ENCODE measurements at places on chromosomes 1 and 21.

DNA sequence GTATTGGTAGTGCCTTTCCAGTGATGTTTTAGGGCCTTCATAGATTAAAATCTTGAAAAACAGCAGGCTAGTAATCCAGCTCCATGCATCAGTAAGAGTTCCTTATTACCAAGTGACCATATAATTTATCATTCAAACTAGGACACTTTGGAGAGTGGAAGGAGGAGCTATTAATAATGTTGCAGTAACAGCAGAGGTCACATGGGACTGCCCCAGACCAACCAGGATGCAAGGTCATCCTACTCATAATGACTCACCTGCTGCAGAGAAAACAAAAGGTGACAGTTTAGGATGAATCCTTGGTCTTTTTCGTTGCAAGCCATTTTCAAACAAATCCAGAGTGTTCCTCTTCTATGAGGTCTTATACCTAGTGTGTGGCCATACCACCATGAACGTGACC is 187.4 kb downstream of the NUF2 start:
- no peak for DNase-seq

- no peak for DNase-seq
Measured at GRCh38 chr1:86765073-86765472, 60.7 kb downstream of the SH3GLB1 start.

GRCh38 chr1:116578581-116578980 is 7.8 kb upstream of the CD58 start:
- DNase-seq, result no peak

- DNase-seq, result no peak
Measured at GRCh38 chr1:104163912-104164476, 414.3 kb downstream of the AMY1C start.

- no peak for DNase-seq
Measured at GRCh38 chr1:19079541-19080472, 123.3 kb upstream of the IFFO2 start.

DNA sequence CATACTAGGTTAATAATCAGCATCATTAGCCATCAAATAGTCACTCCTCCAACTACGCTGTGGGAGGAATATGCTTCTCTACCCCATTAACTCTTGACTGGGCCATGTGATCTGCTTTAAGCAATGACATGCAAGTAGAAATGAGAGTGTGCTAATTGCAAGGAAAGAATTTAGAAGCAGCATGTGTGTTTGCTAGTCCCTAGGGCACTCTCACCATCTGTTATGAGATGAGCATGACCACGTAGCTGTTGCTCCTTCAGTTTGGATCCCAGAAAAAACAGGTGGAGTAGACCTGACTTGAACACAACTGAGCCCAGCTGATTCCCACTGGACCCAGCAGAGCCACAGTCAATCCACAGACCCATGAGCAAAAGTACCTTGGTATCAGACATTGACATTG is 19.7 kb upstream of the RGS7 start:
- no peak for DNase-seq

DNA sequence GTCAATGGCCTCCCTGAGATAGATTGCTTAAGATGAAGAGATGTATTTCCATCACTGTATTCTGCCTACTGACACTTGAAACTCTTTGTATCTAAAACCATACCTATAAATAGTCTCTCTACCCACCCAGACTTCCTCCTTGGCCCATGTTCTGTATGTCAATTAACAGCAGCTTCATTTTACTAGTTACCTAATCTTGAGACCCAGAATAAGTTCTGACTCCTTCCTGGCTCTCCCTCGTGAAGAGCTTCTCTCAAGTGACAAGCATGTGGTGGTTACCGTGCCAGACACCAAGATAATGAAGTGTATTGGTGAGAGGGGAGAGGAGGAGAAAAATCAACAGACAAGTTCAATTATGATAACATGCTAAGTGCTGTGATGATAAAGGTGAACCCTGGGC is 128.8 kb upstream of the RAVER2 start:
- no peak for DNase-seq

DNA sequence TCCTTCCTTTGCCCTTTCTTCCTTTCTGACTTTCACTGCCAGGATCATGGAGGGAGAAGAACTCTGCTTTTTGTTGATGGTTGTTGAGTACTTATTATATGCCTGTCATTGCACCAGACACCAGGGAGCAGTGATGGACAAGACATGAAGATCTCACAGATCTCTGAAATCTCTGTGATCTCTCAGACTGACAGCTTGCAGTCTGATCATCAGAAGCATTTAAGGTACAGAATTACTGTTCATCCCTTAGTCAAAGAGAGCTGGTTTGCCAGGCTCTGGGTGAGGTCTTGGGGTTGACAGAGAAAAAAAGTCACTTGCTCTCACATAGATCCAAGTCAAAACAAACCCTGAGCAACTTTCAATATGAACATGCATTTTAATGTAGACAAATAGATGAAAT is 299.5 kb upstream of the FMN2 start:
- DNase-seq, result no peak

DNA sequence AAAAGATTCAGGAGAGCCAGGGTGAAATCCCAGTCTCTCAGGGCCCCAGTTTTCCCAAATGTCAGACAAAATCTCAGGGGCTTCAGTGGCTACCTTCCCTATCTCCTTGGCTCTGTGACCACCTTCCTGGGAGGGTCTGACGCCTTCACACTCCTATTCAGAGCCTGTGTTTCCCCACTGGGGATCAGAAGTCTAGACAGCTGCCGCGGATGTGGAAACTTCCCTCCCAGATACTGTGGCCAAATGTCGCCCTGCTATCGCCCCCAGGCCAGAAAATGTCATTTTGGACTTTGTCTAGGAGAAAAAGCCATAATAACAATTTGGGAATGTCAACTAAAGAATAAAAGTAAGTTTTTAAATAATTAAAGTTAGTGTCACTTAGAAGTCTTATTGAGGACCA is 15.9 kb downstream of the A3GALT2 start:
- no peak for DNase-seq

GRCh38 chr1:233671286-233671685 is 57.4 kb downstream of the KCNK1 start:
- DNase-seq, result no peak
